Activated naive CD4-positive, alpha-beta T cell treated with anti-CD3 and anti-CD28 coated beads, Interleukin-2, amount 50 U/mL, for 72 hours (primary cell): ENCODE measurements at places on chromosomes 5 and 9.

DNA sequence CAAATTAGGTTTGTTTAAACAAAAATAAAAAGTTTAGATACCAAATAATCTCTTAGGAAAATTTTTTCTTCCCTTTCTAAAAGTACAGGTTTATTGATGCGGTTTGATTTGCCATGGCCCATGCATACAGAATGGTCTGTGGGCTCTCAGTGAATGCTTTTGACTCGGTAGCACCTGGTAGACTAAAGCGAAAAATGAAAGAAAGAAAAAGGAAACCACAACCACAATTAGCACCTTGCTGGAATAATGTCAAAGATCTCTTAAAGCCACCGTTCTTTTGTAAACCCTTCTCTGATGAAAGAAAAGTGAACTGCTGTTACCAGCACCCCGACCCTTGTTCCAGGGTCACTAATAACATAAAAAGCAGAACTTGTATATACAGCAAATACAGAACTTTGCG is 157.9 kb downstream of the NFIB start:
- DNase-seq, result no peak

DNA sequence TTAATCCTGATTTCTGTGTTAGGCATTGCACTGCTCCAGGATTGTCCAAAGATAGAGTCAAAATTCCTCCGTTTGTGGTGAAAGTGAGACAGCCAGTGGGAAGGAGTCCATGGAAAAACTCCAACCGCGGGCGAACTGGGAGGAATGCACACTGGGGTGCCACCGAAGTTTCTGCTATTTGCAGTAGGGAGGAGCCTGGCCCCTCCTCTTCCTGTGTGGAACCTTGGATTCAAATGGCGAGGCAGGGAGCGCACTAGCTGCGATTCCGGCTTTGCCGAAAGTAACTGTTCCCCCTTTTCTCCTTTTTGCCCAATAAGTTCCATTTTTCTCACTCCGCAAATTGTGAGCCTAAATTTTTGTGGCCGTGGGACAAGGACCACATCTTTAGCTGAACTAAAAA is 9.3 kb downstream of the BAAT start:
- DNase-seq, result no peak

DNA sequence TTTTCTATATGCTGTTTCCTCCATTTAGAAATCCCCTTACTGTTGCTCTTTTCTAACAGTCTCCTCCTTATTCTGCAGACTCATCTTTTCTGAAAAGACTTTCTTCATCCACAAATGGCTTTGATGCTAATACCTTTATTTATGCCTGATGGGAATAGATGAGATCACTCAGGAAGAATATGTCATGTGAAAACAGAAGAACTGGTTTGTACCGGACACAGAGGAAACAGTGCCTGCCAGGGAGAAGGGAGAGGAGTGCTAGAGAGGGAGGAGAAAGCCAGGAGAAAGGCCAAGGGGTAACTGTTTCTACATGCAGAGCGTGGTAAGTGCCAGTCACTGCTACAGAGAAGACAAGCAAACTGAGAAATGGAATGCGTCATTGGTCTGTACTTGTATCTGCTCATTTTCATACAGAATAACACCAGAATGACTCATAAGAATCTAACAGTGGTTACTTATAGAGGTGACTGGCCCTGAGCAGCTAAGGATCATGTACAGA is 45.9 kb upstream of the PJA2 start:
- no peak for DNase-seq

DNA sequence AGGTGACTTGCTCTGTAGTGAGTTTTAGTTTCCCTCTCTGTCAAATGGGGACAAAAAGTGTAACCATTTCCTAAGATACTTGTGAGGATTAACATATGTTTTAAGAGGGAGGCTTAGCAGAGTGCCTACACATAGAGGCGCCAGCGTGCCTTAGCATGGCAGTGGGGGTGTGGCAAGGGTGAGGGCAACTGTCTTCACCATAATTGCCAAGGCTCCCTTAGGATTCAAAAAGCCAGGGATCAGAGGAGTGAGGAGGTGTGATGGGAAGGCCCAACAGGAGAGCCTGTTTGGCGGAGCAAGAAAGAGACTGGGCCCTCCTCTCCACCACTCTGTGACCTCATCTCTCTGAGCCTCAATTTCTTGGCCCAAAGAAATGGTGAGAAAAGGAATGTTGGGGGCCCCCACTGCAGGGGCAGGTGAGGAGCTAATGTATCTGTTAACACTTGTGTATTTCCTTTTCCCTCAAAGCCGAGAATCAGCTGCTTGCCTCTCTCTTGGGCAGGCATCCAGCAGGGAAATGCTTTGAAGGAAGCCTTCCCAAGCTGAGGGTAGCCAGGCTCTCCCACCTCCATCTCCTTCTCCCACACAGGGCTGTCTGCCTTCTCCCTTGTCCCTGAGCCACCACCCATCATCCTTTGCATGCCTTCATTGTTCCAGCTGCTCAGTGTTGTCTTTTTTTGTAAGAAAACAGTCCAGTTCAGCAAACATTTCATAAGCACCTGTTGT is 76.0 kb downstream of the DAB2IP start:
- DNase-seq, result no peak

GRCh38 chr9:117233016-117233415 is 181.8 kb downstream of the ASTN2 start:
- no peak for DNase-seq

GRCh38 chr5:142014911-142015584 is 2.2 kb upstream of the GNPDA1 start:
- DNase-seq, result peak; percentile 68

- DNase-seq, result no peak
Observed at GRCh38 chr9:71627537-71627936, 140.8 kb downstream of the CEMIP2 start.

DNA sequence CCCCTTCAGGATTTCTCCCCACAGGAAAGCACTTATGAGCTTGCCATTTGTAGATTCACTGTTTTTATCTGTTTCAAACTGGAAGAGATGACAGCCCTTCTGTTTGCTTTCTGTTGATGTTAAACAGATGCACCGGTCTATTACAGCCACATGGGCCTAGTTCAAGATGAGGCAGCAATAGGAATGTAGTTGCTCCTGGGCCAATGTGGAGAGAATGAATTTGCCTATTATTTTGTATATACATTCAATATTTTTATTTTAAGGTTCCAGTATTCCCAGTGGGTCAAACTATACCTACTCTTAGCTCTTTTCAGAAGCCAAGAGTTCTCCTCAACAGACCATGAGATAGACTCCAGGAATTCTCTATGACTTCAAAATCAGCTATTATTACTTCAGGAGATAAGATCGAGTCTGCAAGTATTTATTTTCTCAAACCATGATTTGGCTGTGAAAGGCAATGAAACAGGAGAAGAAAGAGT is 461.6 kb downstream of the RASEF start:
- no peak for DNase-seq

DNA sequence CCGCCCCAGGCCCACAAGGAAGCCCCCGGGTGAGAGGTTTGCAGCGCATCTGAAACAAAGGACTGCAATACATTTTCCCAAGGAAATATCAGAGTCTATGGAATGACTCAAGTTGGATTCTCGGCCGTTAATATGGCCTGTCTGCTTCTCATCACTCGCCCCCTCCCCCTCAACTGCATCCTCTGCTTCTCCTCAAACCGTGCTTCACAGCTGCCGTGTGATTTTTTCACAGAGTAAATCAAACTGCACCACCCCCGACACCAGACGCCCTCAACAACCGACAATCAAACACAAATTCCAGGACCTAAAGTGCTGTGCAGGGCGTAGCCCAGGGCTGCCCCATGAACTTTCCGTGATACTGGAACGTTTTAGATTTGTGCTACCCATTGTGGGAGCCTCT is 176.9 kb downstream of the ROR2 start:
- no peak for DNase-seq

GRCh38 chr5:148639081-148639480 is 15.2 kb downstream of the HTR4 start:
- no peak for DNase-seq

- DNase-seq, result no peak
Observed at GRCh38 chr5:158816011-158816696, 283.6 kb downstream of the EBF1 start.

GRCh38 chr5:93993161-93993560 is 251.8 kb upstream of the POU5F2 start:
- DNase-seq, result no peak

DNA sequence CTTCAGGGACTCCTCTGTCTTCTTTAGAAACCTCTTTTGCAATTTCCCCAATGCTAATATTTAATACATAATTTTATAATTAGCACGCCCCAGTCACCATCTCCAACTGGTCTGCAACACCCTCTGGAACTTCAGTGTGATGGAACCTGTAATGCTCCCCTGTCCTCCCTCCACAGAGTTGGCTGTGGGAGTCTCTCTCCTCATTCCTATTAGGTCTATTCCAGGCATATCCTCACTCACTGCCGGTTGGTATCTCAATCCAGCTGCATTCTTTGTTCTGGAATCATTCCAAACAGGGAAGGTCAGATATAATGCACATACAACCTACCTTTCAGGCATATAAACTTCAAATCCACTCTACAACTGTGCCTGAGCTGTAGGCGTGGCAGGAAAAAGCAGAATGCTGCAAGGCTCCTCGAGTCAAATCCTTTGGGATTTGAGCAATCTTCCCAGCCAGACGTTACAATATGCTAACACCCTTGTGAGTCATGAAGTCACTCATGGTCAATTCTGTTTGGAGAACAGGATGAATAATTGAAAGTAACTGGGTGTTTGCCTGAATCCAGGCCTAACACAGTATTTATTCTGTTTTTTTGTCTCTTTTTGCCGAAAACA is 293.8 kb downstream of the CWC27 start:
- no peak for DNase-seq

GRCh38 chr5:168961681-168962080 is 339.3 kb downstream of the SLIT3 start:
- DNase-seq, result no peak

GRCh38 chr9:97441729-97442128 is 29.8 kb downstream of the TDRD7 start:
- DNase-seq, result no peak

- no peak for DNase-seq
Observed at GRCh38 chr9:370086-370485, 155.4 kb downstream of the DOCK8 start.

DNA sequence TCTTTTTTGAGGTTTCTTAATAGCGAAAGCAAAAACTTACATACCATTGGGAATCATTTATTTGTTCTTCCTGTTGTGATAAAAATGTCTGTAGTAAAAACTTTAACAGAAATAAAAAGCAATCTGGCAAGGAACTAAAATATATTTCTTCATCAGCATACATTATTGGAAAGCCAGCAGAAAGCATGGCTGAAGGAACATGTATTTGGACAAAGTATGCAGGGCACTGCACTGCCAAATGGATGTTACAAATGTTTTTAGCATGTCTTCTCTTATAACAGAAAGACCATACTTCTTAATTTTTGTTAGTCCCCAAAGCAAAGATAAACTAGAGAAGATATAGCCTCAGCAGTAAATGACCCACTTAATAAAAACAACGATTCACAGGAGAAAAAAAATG is 80.5 kb downstream of the SMIM15 start:
- DNase-seq, result no peak

DNA sequence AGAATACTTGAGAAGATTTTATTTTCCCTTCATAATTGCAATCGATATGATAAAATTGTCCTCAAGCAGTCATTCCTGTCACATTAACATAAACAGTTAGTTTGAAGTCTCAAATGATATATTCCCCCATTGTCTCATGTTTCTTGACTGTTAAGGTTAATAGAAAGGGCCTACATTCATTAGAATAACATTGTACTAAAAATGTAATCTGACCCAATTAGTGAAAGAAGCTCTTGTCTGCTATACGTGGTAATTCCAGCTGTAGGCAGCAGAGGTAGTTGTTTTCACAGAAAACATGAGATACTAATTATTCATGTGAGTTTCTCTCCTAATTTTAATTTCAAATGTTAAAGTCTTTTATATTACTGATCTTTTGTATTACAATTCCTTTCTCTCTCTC is 25.9 kb upstream of the AP3B1 start:
- no peak for DNase-seq

DNA sequence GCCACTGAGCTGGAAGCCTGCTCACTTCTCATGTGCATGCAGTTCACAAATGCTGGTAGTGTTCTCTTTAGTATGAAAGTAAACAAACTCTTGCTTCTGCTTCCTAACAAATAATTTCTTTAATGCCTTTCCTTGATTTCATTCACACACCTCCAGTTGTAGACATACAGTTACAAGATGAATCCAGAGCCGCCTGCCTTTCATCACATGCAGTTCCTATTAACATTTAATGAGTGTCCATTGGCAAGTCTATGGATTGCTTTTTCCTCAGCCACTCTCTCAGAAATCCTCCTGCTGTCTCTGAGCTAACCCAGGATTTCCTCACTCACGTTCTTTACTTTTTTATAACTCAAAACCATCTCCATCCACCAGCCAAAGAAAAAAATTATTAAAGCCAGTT is 408.6 kb downstream of the BNC2 start:
- no peak for DNase-seq

DNA sequence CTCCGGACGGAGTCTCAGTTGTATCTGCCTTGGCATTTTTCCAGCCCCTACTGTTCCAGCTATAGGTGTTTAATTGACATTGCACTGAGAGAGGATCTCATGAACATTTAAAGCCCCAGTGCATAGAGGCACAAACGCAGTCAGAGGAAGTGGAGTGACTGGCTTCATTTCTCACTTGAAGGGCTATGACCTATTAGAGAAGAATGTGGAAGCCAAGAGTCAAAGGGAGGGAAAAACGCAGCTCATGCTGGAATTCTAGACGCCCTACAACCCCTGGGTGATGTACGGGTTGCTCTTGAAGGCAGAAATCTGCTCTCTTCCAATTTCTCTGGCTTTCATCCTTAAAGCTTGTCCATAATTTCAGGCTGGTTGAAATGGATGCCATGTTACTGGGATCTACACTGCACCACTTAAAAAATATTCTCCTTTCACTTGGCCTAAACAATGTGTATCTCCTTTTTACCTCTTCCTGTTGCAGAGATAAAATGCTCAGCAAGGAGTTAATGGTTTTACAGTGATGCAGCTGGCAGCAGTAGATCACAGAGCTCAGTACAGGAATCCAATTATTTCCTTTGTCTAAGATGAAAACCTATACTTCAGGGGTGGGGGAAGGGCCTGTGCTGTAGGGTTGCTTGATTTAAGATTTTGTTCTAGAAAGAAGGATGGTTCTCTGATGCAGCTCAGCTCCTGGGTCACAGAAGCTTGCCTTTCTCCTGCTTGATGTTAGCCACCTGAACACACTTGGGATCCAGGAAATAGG is 61.8 kb upstream of the MAMDC2 start:
- no peak for DNase-seq

GRCh38 chr5:120252839-120253238 is 211.3 kb upstream of the PRR16 start:
- DNase-seq, result no peak

GRCh38 chr9:99262949-99263418 is 40.9 kb downstream of the SEC61B start:
- DNase-seq, result no peak

DNA sequence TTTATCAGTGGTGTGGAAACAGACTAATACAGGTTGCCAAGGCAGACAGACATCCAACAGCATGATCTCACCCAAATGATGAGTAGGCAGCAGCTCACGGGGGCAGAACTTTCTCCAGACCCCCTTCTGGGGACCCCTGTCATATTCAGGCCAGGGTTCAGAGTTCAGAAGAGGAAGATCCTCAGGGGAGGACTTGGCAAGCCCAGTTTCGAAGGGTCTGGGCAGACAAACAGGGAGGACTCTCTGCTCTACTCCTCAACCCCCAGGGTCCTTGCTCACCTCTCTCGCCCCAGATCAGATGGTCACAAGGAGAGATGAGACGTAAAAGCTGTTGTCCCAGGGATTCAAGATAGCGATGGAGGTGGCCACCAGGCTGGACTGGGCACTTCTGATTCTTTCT is 215.1 kb upstream of the MVB12B start:
- no peak for DNase-seq
